ENCODE measurements at places on chromosomes 1 and 21. TPM values are rescaled to one million over a fixed set of nuclear protein-coding genes. Genes with fewer than 3 reads are reported as not detected.

GRCh38 chr1:183792300-183792699 lies 12.6 kb upstream of the RGL1 start:
- DNase-seq, result no peak

GRCh38 chr1:110982320-110982719 lies 18.6 kb upstream of the LRIF1 start:
- DNase-seq, result no peak

DNA sequence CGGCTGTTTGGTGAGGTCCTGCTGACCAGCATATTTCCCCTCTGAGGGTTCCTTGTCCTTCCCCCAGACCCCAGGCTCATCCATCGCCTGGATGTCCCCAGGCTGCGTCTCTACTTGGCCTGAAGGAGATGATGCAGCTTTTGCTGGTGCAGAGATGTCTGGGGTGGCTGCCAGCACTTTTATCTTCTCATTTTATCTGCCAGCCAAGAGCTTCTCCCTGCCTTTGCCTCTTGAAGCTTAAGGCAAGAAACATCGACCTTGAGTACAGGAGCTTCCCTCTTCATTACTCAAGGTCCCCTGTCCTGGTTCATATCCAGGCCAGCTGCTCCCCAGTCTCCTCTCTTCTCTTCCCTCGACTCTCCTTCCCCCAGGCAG lies 9.2 kb upstream of the H6PD start:
- DNase-seq, result no peak

GRCh38 chr1:935751-936231 lies 12.1 kb downstream of the SAMD11 start:
- no peak for DNase-seq

- DNase-seq, result no peak
Measured at GRCh38 chr21:46065215-46065913, 32.5 kb upstream of the COL6A2 start.

DNA sequence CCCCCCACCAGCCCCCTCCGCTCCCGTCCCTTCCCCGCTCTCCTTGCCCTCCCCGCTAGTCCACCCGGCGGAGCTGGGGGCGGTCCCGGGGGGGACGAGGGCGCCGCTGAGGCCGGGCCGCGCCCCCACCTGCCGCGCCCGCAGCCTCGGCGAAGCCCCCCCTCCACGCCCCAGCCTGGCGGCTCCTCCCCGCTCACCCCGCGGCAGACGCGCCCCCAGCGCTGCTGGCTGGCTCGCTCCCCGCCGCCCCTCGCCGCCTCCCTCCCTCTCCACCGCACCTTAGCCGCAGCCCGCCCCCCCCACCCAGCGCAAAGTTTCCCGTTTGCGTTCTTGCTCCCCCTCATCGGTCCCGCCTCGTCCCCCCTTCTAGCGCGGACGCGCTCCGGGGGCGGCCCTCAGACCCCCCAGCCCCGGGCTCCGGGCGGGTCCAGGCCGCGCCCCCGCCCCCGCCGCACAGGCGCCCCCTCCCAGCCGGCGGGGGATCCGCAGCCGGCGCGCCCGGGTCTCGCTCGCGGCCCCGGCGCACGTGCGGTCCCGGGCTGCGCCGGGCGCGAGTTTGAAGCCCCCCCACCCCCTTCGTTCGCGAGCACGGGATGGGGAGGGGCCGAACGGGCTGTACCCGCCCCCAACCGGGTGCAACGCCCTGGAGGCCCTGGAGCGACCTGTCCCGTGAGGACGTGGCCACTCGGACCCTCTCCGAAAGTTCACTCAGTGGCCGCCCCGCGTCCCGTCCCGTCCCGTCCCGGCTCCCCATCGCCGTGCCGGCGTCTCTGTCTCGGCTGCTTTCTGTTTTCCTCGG lies 623 bp downstream of the PTPRF start:
- peak; percentile 21 for DNase-seq

GRCh38 chr1:162138599-162139181 lies 69.2 kb downstream of the NOS1AP start:
- DNase-seq, result no peak

GRCh38 chr1:246827396-246827795 lies 103.2 kb downstream of the SCCPDH start:
- no peak for DNase-seq

GRCh38 chr1:55244476-55245099 lies 29.4 kb upstream of the USP24 start:
- no peak for DNase-seq

DNA sequence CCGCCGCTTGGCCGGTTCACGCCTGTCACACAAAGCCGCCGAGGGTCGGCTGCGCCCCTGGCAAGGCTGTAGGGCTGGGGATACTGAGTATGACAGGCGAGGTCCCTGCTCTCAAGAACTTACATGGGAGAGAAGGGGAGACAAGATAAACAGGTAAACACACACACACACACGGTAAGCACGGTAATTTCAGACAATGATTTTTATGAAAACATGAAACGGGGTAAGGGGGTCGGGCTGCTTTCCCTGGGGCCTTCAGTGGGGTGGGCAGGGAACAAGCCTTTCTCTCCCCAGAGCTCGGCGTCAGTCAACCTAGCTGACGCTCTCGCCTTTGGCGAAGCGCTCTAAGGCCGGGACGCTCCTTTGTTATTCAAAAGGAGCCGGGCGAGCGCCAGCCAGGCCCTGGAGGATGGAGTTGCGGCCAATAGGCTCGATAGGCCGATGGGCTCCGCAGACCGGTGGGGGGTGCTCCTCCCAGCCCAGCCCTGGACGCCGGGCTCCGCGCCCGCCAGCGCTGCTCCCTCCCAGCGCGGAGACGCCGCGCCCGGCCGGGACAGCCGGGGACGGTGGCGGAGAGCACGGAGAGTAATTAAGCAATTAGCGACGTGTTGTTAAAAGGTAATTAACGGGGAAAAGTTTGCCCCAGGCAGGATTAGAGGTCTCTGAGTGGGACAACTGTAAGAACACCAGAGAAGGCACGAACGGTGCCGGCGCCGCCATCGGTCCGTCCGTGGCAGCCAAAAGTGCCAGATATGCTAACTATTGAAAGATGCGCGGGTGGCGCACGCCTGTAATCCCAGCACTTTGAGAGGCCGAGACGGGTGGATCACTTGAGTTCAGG lies 950 bp upstream of the INKA2 start:
- DNase-seq, result peak; percentile 63

DNA sequence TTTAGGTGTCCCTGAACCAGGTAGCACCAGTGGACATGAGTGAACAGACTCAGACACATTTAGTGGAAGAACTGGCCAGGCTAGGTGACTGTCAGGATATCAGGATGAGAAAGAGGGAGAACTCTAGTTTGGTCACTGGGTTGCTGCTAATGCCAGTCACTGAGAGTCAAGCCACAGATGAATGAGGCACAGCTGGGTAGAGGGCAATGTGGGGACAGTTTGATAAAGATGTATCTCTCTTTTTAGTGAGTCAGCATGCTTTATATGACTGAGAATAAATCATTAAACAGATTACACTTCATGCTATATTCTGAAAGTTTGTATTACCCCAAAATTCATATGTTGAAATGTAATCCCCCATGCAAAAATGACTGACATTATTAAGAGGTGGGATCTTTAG lies 87.1 kb downstream of the SELENOF start:
- no peak for DNase-seq

- DNase-seq, result no peak
Measured at GRCh38 chr1:111778541-111779051, 22.9 kb downstream of the DDX20 start.

- no peak for DNase-seq
Measured at GRCh38 chr1:33261344-33261743, 5.1 kb downstream of the ZNF362 start.

GRCh38 chr1:87898431-87898830 lies 569.8 kb downstream of the LMO4 start:
- no peak for DNase-seq

DNA sequence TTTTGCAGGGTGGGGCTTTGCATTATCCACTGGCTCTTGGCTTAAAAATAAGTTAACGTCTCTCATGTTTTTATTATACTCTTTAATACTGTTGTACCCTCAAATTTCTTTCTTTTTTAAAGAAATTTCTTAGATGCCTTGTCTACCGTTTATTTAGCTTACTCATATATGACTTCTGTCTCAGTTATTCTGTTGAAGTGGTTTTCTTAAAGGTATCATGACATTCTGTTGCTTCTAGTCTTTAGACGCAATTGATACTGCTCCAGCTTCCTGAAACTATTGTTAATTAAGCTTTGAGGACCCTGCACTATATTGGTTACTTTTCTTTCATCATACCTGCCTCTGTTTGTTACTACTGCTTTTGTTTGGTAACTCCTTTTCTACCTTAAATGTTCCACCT lies 11.7 kb downstream of the PKN2 start:
- DNase-seq, result no peak

GRCh38 chr1:156705918-156706656 lies 704 bp upstream of the CRABP2 start:
- DNase-seq, result peak; percentile 61

GRCh38 chr1:74654708-74655107 lies 18.9 kb downstream of the ERICH3 start:
- no peak for DNase-seq

- DNase-seq, result peak; percentile 45
Measured at GRCh38 chr1:171245458-171246064, 2.7 kb upstream of the FMO1 start.

DNA sequence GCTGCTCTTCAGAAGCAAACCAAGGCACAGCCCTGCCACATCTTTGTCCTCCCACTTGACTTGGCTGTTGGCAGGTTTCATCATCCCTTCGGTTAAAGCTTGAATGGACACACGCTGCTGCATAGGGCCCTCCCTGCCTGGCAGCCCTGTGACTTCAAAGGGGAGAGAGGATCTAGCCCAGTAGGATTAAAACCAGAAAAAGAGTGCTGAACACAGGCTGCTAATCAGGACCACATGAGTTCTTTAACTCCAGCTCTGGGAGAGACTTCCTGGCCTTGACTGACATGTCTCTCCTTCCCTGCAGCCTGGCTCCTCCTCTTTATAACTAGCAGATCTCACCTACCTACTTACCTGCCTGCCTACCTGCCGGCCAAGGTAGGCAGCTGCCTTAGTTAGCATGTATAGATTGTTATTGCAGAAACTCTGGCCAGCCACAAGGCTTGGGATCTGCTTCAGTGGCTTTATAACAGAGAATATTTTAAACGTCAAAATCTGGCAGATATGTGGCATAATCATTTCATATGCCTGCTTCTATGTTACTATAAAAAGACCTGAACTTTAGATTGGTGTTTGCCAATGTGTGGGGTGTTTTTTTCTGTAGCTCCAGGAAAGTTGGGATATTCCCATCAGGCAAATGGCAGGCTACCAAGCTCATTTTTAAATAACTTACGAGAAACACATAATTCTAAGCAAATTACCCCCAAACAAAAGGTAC lies 49.4 kb downstream of the ERG start:
- DNase-seq, result peak; percentile 41

DNA sequence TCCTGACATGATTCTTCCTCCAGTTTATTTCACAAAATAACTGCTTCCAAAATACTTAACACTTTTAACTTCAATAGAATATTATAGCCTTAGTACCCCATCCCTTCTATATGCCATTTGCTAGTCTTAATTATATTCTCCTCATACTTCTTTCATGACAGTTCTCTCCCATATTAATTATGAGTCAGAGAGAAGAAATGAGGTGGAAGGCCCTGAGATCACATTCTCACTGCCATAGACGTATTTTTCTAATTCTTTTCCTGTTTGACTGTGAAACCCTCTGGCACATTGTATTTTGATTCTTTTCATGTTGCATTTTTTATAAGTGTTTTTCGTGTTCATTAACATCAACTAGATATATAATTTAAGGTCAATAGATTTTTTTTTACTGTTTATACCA lies 88.4 kb downstream of the GTF2B start:
- DNase-seq, result no peak

DNA sequence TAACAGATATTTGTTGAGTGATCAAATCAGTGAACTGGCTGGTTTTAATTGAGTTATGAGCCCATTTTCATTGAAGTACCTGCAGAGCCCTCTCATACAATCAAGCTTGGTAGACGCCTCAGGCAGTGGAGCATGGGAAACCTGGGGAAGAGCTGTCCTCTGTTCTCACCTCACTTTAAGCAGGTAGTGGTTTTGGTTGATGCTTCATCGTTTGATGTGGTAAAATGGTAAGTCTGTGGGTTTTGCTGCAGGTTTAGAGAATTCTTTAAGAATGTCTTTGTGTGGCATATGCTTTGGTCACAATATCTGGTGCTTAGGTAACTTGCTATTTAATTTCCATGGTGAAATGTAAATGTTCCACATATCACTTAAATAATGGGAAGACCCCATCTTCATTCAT lies 10.0 kb downstream of the LAMC1 start:
- DNase-seq, result peak; percentile 28

DNA sequence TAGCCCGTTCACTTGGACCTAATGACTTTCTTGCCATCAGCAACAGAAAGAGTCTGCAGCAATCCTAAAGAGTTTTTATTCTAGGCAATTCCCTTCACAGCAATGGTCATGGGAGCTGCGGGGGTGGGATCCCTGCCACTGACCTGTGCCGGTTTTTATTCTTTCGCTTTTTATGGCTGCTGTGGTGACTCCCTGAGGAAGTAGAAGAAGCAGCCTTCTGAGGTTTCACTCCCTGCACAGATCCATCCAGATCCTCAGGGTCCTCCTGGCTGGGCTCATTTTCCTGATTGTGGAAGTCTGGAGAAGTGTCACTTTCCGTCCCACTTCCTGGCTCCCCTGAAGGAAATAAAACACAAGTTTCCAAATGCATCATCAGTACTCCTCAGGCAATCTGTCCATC lies 12.9 kb downstream of the MEAF6 start:
- no peak for DNase-seq

DNA sequence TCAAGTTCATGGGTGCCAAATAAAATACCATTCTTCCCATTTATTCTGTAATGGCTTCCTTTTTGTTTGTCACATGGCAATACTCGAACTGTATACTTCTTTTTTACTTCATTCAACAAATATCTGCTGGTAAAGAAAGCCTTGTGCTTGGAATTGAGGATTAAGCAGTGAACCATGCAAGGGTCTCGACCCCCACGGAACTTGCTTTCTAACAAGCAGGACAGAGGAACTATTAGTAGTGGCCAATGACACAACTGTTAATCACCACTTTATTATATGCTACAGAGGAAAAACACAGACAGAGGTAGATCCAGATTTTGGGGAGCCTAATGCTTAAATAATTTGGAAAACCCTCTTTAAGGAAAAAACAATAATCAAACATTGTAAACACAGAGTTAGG lies 542.2 kb downstream of the DPYD start:
- no peak for DNase-seq

- DNase-seq, result no peak
Measured at GRCh38 chr1:117654493-117655219, 48.8 kb downstream of the TENT5C start.

The NR0B2 gene
- total RNA-seq, result not detected

The KCNJ10 gene
- not detected for total RNA-seq

The SELENBP1 gene
- 3.1 TPM for total RNA-seq

The LYPD8 gene
- not detected for total RNA-seq

The TSPEAR gene
- under 0.01 TPM for total RNA-seq

The AADACL3 gene
- total RNA-seq, result not detected

The AK5 gene
- total RNA-seq, result 21.2 TPM

The ZFYVE9 gene
- 36.7 TPM for total RNA-seq

The TNNI3K gene
- 0.22 TPM for total RNA-seq

The MROH9 gene
- total RNA-seq, result not detected

The CRYZ gene
- total RNA-seq, result 13.1 TPM

The TNFAIP8L2 gene
- 0.20 TPM for total RNA-seq

The CCDC27 gene
- not detected for total RNA-seq

The TDRD10 gene
- 5.0 TPM for total RNA-seq

The BEST4 gene
- total RNA-seq, result not detected

The AMY1A gene
- not detected for total RNA-seq

The ITLN2 gene
- not detected for total RNA-seq

The PLA2G4A gene
- total RNA-seq, result 15.1 TPM

All from lung microvascular endothelial cell (primary cell).